WTC11 (cell line): ENCODE measurements at places on chromosomes 16 and 17.

DNA sequence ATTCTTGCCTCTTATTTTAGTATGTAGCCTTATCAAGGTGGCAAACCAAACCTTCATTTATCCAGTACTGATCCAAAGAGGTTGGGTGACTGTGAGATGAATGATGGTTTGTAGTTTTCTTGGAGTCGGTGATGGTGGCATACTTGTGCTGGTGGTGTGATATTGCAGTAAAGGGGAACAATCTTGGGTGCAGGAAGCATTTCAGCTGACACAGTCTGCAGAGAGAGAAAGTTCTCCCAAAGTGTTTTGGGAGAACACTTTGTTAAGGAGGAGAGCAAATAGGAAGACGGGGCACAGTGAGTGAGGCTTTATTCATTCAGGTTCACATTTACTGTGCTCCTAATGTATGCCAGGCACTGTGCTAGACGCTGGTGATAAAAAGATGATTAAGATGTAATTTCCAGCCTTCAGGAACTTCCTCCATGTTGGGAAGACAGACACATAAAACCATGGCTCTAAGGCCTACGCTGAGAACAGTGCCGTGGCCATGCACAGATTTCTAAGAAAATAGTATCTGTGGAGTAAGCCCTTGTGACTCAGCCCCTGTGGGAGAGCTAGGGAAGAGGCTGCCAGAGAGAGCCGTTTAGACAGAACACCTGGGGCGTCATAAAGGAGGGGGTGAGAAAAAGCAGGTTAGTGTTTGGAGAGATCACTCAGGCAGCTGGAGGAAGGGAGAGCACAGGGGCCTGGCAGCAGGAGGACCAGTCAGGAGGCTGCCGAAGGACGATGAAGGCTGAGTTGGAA is 13.8 kb downstream of the HEATR3 start:
- DNase-seq, result no peak
- no peaks in the 10 kb centered on the region for H3K27me3 ChIP-seq
- H3K36me3 ChIP-seq, result peaks cover 51% of the 10 kb centered on the region
- peak overlapping the region; percentile 34; the same call in 1 of the 2 replicates for H3K27ac ChIP-seq
- no peaks in the 10 kb centered on the region for H3K4me1 ChIP-seq

DNA sequence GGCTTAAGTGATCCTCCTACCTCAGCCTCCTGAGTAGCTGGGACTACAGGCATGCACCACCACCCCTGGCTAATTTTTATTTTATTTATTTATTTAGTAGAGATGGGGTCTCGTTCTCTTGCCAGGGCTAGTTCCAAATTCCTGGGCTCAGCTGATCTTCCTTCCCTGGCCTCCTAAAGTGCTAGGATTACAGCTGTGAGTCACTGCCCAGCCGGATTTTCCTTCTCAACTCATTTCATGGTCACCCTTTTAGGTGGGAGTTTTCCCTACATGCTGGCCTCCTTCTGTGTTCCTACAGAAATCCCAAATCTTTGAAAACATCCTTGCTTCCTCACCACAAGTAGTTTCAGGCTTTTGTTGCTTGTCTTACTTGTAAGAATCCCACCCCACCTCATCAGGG is 102.1 kb upstream of the SIAH1 start:
- no peak for DNase-seq
- H3K27ac ChIP-seq, result no peak overlapping the region
- no peaks in the 10 kb centered on the region for H3K27me3 ChIP-seq
- H3K4me1 ChIP-seq, result no peaks in the 10 kb centered on the region
- H3K4me3 ChIP-seq, result no peak overlapping the region

GRCh38 chr16:29849505-29849904 is 13.5 kb downstream of the CDIPT start:
- no peak overlapping the region for H3K4me3 ChIP-seq
- no peak overlapping the region for H3K27ac ChIP-seq
- H3K4me1 ChIP-seq, result peaks cover 10% of the 10 kb centered on the region
- no peaks in the 10 kb centered on the region; the same call in 1 of the 2 replicates for H3K27me3 ChIP-seq
- H3K36me3 ChIP-seq, result no peaks in the 10 kb centered on the region; the same call in 1 of the 2 replicates

GRCh38 chr16:85778873-85779272 is 20.5 kb downstream of the EMC8 start:
- no peak overlapping the region for H3K4me3 ChIP-seq
- DNase-seq, result no peak
- no peaks in the 10 kb centered on the region for H3K27me3 ChIP-seq
- H3K27ac ChIP-seq, result no peak overlapping the region
- H3K4me1 ChIP-seq, result no peaks in the 10 kb centered on the region

GRCh38 chr16:3696425-3697218 is 20.7 kb downstream of the TRAP1 start:
- DNase-seq, result no peak
- peak overlapping the region; percentile 82 for H3K27ac ChIP-seq
- peaks cover 3% of the 10 kb centered on the region for H3K36me3 ChIP-seq

DNA sequence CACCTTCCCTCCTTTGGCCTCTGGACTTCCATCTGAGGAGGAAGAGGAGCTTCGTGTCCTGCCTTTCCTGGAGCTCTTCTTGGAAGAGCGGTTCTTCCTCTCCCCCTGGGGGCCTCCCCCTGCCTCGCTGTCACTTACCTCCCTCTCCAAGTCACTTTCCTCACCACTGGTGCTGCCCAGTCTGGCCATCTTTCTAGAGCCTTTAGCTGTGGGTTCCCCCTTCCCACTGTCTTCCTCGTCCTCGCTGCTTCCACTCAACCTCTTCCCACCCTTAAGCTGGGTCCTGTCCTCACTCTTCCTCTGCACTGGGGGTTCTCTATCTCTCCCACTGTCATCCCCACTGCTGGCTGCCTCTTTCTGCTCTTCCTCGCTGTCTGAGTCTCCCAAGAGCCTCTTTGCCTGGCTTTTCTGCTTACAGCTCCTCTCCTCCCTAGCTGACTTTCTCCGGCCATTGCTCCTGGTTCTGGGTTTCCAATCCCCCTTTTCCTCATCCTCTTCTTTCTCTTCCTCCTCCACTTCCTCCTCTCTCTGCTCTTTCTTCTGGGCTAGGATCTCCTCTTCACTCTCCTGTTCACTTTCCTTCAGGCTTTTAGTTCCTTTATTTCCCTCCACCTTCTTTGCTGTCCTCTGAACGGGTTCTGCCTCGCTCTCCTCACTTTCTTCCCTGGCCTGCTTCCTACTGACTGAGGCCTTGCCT is 1.4 kb downstream of the HIRIP3 start:
- no peak overlapping the region for H3K27ac ChIP-seq
- peaks cover 11% of the 10 kb centered on the region for H3K4me1 ChIP-seq
- no peak for DNase-seq
- no peaks in the 10 kb centered on the region for H3K27me3 ChIP-seq
- H3K36me3 ChIP-seq, result peaks cover 19% of the 10 kb centered on the region
